ENCODE measurements at places on chromosomes 2 and 18.

DNA sequence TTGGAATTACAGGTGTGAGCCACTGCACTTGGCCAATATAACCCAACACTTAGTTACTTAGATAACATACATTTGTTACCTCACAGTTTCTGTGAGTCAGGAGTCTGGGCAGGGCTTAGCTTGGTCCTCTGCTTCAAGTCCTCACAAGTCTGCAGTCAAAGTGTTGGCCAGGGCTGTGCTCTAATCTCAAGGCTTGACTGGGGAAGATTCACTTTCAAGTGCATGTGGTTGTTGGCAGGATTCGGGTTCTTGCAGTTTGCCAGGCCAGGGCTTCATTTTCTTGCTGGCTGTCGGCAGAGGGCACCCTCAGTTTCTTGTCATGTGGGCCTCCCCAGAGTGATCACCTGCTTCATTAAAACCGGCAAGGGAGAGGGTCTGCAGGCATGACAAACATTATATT, 103.7 kb downstream of the SLC4A3 start:
- no peak for DNase-seq

DNA sequence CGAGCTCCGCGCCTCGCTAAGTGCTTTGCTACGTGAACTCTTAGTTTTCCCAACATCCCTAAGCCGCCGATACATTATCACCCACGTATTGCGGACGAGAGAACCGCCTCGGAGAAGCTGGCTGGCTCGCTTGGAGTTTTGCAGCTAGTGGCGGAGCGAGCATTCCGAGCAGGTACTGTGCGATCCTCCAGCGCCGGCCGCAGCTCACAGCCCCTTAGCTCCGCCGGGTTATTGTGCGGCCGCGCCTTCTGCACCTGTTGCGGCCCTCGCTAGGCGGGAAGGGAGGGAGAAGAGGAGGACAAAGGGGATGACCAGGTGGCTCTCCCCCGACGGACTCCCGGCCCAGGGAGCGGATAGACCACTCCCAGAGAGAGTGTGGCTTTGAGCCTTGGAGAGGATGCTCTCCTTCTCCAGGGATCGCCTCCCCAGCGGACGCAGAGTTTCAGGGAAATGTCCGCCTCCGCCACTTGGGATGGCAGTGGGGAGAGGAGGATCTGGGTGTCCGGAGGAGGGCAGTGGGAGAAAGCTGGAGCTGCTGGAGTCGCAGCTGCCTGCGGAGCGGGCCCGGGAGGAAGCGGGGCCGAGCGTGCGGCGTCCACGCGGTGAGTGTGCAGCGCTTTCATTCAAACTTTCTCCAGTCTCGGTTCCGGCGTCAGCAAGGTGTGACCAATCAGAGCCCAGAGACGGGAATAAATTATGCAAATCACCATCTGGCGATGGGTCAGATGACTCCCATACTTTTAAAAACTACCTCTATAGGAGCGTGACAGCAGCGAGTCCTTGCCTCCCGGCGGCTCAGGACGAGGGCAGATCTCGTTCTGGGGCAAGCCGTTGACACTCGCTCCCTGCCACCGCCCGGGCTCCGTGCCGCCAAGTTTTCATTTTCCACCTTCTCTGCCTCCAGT, at the start of gene LIPG:
TSS of gene LIPG (plus strand) at position 769 of the 905 bp plus-strand sequence. CDS start 252 bp downstream, outside the sequence.
- no peak for DNase-seq

DNA sequence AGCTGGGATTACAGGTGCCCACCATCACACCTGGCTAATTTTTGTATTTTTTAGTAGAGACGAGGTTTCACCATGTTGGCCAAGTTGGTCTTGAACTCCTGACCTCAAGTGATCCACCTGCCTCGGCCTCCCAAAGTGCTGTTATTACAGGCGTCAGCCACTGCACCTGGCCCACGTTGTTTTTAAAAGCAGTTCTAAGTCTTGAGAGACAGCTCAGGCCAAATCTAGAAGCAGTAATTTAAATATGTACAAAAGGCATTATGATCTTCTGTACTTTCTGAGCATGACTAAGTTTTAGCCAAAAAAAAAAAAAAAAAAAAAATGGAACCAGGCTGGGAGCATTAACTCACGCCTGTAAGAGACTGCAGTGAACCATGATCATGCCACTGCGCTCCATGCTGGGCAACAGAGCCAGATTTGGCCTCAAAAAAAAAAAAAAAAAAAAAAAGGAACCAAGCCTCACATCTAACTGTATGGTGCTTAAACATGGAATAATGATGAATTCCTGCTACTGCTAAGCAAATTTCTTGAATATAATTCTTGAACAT, 4.0 kb downstream of the ABHD3 start:
- no peak for DNase-seq

GRCh38 chr2:172177581-172177980, 74.9 kb upstream of the DLX2 start:
- no peak for DNase-seq

DNA sequence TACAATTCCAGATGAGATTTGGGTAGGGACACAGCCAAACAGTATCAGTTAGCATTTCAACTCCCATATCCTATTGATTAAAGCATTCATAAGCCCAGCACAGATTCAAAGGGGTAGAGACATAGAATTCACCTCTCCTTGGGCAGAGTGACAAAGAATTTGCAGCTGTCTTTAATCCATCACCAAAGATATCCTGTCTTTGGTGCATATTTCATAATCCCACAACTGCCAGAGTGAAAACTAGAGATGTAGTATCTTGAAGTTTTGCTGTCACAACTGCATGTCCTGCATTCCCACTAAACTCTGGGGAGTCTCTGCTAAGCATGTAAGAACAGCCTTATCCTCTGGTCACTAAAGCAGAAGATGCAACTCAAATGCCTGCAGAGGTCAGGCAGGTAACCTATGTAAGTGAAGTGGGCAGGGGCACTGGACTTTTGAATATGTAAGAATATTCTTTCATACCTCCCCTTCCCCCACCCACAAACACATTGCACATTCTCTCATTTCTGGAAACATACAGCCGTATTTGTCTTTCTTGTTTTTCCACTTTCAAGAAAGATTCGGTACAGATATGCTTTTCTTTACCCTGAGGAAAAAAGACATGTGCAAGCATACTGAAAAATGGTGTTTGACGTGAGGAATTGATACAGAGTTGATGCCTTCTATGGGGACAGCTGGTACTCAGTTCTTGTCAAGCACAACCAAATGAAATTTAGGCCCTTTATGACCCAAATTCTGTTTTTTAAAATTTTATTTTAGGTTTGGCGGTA, 283.1 kb downstream of the SP3 start:
- no peak for DNase-seq

DNA sequence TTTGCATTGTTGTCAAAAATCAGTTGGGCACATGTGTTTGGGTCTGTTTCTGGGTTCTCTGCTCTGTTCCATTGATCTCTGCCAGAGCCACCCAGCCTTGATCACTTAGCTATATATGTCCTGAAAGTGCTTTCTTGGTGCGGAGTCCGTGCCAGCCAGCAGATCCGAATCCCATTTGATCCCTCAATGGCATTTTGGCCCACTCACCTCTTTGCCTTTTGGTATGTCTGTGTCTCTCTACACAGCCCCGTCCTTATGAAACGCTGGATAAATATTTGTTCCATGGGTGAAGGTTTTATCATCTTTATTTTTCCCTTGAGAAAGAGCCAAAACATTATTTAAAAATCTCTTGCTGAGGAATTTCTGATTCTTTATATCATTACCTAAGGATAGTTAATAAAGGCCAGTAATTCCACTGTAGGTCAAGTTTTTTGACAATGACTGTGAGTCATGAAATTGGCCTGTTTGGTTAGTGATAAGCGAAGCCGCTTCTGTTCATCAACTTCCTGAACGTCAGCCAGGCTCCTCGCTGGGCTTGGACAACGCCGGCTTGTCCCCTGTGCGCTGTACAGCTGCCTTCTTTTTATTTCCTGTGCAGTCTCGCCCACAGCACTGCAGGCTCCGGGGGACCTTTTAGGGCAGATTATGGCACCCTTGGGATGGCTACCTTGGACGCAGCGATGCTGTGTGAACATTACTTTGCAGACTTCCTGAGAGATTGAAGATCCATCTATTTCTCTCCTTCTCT, 24.9 kb downstream of the MTCL1 start:
- no peak for DNase-seq

DNA sequence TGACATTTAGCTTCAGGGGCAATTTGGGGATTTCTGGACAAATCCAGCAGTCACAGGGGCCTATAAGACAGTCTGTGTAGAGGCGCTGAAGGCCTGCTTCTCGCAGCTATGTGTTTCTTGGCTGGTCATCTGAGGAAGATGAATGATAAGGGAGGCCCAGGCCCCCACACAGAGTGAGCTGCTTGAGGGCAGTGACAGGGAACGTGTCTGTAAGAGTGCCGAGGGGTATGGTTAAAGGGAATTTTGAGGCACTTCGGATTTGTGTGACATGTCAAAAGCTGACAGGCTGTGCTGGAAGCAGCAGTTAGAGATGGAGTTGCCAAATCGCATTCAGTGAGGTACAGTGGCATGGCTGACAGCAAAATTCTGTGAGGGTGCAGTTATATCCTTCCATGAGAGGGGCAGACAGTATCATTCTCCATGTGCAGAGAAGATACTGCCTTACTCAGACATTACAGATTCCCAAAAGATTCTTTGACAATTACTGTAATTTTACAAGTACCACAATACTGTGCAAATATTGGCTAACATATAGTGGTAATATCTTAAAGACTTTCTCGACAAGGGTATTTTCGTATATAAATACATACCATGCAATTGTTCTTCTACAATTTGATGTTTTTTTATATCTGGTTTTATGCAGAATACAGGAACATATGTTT, 74.0 kb downstream of the CERS6 start:
- no peak for DNase-seq

DNA sequence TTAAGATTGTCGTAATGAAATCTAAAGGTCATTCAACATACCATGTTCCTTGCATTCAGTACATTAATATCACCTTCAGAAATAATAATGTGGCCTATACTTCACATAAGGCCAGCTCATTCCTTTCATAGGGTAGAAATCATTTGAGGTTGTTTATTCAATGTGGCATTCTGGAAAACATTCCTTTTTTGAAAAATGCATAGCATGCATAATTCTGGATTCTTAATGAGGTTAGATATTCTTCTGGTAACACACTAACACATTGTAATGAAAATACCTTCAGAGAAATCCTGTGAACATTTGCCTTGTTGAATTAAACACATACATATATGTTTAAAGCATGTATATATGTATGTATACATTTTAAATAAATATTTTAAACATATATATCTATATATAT, 204.6 kb upstream of the KCNH7 start:
- DNase-seq: no peak

- no peak for DNase-seq
Measured at GRCh38 chr2:223530811-223531210, 71.3 kb downstream of the SCG2 start.

GRCh38 chr18:32435631-32436500, 34.8 kb downstream of the GAREM1 start:
- DNase-seq: no peak

DNA sequence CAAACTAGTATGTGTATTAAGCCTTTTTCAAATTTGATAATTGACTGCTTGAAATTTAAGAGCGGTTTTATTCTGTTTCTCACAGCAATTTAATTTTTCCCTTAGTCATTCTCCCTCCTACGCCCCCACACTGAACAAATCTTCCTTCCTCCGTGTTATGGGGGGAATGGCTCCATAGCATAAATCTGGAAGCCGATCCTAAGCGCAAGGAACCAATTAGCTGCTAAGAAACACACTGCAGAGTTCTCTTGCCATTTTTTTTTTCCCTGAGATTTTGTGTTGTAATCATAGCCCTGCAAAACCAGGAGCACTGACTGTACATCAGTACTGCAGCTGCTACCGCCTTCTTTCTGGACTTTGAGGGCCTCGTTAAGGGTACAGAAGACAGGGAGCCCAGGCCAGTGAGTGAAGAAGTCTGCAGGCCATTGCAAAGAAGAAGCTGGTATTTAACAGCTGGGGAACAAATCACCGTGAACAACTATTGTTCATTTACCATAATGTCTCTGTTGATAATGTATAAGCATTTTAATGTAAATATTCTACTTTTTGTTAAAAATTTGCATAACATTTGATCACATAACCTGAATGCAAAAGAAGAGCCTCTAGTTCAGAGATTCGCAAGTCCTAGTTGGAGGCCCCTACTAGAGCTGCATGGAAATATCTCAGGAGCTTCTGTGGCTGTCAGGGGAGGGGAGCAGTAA, 264.0 kb downstream of the LRATD1 start:
- no peak for DNase-seq

- no peak for DNase-seq
Measured at GRCh38 chr2:219334076-219334475, 1.5 kb upstream of the RESP18 start.

DNA sequence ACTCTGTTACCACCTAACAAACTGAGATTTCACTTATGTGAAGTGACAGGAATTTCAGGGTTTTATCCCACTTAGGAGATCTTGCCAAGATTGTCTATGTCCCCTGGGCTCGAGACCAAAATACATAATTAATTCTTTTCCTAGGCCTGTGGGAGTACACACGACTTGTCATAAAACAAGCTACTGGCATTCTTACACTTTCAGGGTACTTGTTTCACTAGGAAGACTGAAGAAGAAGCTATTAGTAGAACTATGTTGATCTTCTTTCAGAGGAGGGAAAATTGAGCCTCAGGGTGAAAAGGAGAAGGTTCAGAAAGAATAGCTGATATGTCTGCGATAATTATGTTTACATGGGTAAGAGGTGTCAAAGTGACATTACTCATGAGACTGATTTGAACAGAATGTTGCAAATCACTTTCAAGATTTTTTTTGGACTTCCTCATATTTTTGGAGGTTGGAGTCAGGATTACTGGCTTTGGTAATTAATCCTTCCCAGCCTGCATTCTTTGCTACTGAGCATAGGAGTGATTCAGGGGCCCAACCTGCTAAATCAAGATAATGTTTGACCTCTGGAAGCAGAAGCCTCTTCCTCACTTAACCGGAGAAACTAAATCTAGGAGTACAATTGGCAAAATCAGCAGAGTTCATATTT, 240.0 kb upstream of the NT5C1B start:
- no peak for DNase-seq

DNA sequence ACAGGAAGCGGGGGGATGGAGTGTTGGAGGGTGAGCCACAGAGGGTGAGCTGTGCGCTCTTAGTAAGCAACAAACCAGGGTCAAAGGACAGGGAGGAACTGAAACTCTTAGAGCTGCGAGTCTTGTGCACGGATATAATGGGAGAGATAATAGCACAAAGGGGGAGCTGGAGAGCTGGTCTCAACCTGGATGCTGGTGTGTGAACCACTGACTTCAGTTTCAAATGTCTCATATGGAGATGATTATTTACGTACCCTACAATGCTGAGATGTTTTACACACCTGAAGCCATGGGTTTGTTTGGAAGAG, 35.9 kb downstream of the PTGR3 start:
- DNase-seq: peak; percentile 8

DNA sequence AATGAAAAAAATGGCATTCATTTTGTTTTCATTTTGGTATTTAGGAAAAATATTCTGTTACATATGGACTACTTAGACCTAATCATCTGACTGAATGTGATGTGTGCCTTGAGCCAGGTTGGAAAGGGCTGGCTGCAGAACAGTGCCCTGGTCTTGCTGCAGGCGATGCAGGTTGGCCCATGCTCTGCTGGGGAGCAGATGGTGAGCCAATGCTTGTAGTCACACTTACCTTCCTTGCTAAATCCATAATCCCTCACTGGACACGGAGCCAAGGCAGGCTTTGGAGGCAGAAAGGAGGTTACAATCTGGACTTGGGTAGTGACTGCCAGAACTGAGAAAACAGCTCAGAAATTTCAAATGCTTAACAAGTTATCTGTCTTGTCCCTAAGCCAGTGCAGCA, 228.7 kb downstream of the ARHGAP15 start:
- DNase-seq: no peak
